ENCODE measurements at places on chromosomes 5 and 9.

- no peak for DNase-seq
These were observed 442.9 kb upstream of the FTMT start for GRCh38 chr5:121408778-121409177.

GRCh38 chr5:67047160-67047559 is 149.4 kb downstream of the CD180 start:
- DNase-seq: no peak

DNA sequence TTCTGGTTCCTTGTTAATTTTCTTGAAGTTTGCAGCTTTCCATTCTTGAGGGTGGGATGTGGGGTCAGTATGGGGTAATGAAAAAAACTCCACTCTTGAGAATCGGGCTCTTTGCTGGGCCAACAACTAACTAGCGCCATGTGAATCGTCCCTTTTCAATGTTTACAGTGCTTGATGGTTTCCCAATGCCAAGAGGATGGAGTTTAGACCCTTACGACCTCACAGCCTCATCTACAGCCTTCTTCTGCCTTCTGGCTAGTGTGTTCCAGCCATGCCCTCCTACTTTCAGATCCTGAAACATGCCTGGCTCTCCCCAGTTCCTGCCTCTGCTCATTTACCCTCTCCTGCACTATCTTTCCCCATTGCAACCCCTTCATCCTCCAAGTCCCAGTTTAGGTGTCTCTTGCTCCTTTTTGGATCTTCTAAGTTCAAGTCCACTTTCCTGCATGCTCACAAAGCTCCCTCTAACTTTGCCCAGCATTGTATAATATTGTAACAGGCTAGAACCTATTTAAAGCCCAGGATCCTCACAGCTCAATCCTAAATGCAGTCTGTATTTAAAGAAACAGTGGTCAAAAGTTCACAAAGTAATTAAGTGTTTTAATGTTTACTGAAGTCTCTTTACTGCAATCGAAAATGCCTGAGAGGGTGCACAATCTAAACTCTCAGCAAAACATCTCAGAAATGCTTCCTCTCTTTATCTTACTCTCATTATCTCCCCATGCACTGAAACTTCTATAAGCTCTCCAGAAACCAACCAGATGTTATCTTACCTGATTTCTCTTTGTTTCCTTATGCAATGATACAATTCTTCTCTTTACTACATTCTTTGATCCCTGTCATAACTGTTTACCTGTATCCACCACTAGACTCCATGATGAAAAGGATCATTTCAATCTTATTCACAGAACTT is 20.6 kb upstream of the CAST start:
- DNase-seq: no peak

DNA sequence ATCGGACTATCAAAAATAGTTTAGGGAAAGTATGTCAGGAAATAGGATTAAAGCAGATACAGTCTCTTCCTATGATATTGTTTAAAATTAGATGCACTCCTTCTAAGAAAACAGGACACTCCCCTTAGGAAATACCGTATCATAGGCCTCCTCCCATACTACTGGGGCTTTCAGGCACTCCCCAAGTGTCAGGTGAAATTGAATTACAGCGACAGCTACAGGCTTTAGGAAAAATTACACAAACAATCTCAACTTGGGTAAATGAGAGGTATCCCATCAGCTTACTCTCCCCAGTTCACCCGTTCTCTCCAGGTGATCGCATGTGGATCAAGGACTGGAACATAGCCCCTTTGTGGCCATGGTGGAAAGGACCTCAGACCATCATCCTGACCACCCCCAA is 110.4 kb upstream of the EPB41L4A start:
- no peak for DNase-seq

GRCh38 chr9:126226991-126227936 is 99.4 kb upstream of the MVB12B start:
- DNase-seq: no peak

Data from activated T-helper 1 cell treated with Interleukin-2 at 50 U/mL for 16 hours (primary cell).